ENCODE measurements at places on chromosomes 1 and 21.

DNA sequence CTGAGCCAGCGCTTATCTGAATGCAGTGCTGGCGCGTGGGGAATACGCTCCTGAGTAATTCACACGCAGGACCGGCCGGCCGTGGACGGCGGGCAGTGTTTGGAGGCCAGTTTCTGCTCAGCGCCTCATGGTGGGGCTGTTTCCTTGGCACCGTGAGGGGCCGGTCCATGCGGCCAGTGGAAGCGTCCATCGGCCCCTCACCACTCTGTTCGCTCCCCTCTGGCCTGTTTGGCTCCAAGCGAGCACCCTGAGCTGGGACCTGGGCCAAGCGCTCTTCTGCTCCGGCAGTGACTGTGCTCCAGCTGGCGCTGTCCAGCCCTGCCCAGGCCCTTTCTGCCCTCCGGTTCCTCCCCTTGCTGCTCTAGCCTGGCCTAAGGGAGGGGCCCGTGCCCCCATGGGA lies 16.3 kb upstream of the PLCH2 start:
- DNase-seq, result peak; percentile 66

GRCh38 chr1:1080122-1080757 lies 6.1 kb upstream of the RNF223 start:
- DNase-seq, result peak; percentile 15

- DNase-seq, result no peak
These were observed 93.3 kb upstream of the ATP1A1 start for GRCh38 chr1:116279715-116280114.

DNA sequence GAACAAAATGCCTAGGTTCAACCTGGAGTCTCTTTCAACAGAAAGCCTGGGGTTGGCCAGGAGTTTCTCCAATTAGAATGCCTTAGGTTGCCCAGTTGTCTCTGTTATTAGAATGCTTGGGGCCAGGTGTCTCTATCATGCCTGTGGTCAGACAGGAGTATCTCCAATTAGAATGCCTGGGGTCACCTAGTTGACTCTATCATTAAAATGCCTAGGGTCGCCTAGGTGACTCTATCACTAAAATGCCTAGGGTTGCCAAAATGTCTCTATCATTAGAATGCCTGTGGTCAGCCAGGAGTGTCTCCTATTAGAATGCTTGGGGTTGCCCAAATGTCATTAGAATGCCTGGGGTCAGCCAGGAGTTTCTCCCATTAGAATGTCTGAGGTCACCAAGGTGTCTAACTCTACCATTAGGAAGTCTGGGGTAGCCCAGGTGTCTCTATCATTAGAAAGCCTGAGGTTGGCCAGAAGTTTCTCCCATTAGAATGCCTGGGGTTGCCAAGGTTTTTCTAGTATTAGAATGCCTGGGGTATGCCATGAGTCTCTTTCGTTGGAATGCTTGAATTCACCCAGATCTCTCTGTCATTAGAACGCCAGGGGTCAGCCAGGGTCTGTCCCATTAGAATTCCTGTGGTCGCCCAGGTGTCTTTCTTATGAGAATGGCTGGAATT lies 57.9 kb downstream of the RNF187 start:
- no peak for DNase-seq

GRCh38 chr1:227915564-227916553 lies 31.9 kb downstream of the WNT9A start:
- no peak for DNase-seq

DNA sequence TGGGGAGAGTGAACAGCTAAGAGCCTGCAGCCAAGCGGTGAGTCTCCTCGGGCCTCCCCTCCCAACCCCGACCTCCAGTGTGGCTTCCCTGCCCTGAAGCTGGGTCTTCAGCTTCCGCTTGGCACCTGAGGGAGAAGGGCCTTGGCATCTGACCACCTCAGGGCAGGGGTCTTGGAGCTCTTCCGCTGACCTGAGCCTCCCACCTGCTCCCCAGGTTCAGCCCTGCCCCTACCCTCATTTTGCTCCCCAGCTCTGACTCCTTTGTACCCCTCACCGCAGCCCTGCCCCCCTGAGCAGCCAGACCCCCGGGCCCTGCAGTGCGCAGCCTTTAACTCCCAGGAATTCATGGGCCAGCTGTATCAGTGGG lies 4.9 kb downstream of the ADAMTSL4 start:
- no peak for DNase-seq

DNA sequence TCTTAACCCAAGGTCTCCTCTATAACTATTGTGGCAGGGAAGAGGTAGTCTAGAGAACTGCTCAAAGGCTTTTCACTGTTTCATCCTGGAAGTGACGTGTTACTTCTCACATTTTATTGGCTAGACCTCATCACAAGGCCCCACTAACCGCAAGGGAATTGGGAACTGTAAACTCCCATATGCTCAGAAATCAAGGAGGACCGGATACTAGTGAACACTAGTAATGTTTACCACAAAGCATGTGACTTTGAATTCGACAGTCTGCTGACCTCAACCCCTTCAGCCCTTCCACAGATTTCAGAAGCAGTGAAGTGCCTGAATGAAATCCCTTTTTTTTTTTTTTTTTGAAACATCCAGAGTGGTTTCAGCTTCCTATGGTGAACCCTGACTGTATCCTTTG lies 3.4 kb upstream of the EEIG2 start:
- DNase-seq, result no peak

- no peak for DNase-seq
These were observed 219.0 kb upstream of the POU3F1 start for GRCh38 chr1:38265293-38266196.

DNA sequence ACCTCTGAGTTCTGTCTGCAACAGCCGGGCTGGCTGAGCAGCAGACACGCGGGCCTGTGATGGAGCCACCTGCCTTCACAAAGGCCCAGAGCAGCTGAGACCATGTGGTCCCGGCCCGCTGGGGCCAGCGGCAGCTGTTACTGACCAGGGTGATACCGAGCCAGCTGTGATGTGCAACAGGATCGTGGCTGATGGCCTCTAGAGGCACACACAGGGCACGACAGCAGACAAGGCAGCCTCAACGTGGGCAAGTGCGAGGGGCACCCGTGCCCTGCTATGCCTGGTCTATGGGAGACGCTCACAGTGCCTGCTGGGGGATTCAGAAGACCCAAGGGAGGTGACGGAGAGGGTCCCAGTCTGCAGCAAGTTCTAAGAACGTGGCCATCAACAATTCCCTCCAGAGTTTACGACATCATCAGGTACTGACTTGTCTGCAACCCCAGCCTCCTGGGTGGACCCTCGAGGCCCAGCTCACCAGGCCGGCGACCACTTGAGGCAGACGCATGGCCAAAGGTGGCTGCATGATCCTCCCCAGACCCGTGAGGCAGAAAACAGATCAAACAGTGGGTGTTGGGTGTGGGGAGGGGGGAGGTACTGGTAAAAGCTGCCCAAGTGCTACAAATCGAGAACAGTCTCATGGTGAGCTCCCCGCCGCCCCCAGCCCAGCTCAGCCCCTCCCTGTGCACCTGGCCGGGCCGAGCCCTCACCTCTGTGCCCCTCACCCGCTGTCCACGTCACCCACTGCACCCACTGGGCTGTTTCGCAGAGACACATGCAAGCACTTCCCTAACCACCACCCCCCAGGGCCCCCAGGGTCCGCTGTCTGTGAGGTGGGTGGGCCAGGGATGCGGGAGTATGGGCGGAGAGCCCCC lies 6.0 kb downstream of the POFUT2 start:
- DNase-seq, result peak; percentile 50

GRCh38 chr21:38968887-38969543 lies 163.3 kb downstream of the ETS2 start:
- DNase-seq, result no peak

DNA sequence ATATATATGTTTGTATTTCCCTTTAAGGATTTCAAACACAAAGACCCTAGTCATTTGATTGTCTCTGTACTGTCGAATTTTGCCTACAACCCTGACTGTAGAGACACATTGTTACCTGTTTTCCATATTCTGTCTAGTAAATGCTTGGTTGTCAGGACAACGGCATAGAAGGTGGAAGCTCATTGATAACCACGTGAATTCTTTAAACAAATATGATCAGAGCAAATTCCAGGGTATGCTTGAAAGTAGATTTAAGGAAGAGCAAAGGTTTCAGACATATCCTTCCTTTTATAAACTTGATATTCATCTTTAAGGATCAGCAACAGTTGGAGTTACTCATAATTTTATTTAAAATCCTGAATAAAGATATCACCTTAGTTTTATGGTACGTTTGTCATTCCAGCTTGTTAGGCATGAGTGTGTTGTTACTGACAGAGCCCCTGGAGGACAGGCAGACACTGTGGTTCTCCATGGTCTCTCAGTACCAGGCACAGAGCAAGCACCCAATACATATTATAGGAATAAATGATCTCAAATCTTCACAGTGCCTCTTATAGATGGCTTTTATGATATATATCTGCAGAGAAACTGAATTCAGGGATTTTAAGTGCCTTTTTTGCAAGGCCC lies 203.2 kb downstream of the FGGY start:
- DNase-seq, result no peak

DNA sequence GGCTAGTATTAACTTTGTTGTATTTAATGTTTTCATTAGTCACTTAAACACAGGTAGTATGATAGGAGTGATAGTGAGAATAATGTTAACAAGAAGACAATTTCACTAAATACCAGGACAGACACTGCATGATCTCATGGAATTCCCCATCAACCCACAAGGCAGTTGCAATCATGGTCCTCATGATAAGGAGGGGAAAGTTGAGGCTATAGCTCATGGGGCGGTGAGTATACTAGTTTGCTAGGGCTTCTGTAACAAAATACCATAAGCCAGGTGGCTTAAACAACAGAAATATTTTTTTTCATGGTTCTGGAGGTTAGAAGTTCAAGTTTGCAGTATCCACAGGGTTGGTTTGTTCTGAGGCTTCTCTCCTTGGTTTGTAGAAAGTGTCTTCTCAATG lies 115.8 kb downstream of the DSCAM start:
- DNase-seq, result no peak

DNA sequence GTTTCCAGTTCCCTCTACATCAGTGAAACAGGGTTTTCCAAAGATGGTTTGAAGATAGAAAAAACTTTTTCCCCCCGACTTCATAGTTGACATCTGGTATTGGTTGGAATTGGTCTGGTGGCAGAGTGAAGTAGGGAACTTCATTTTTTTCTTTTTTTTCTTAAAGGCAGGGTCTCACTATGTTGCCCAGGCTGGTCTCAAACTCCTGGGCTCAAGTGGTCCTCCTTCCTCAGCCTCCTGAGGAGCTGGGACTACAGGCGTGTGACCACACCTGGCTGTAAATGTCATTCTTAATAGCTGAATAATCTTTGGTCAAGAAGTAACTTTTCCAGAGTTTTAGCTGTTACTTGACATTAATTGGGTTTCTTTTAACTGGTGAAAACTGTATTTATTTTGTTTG lies 21.7 kb downstream of the ZBTB37 start:
- no peak for DNase-seq

GRCh38 chr1:205690122-205690756 lies 9.9 kb upstream of the SLC45A3 start:
- DNase-seq, result no peak

DNA sequence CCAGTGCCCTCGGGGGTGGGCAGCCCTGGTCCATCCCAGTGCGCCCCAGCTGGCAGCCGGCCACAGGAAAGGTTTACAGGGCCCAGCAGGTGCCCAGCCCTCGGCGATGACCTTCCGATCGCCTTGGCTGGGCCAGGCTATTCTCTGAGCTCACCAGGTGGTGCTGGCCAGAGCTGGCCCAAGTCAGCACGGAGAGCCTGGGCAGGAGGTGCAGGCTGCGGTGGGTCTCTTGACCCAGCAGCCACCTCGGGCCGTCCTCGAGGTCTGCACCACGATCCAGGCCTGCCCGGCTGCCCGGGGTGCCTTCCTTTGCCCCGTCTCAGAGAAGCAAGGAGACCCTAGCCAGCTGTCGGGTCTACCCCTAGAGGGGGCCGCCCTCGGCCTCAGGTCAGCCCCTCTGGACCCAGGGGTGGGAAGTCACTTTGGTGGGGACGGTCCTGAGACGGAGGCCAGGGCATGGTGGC lies 370 bp downstream of the PERM1 start:
- DNase-seq, result no peak

DNA sequence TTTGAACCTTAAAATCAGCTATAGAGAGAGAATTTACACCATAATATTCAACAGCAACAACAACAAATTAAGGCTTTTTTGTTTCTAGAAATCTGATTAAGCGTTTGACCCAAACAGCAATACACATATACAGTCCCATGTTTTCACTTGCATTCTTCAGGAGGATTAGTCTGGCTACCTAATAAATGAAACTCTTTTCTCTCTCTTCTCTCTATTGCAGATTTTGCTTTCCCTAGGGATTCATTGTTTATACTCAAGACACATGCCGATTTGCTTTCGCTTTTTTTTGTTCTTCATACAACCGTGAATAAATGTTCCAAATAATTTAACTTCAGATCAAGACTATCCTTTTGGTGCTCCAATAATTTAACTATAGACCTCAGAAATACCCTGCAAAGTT lies 162.4 kb upstream of the PTBP2 start:
- no peak for DNase-seq

DNA sequence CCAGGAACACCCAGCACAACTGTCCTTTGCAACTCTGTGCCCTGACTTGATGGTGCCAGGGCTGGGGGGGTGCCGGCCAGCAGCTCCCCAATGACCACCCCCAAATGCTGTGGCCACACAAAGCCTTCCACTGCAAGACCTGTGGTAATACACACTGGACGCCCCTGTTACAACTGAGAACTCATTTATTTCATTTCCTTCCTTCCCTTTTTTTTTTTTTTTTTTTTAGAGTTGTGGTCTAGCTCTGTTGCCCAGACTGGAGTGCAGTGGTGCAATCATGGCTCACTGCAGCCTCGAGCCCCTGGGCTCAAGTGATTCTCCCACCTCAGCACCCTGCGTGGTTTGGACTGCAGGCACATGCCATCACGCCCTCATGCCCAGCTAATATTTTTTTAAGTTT lies 25.2 kb downstream of the TP73 start:
- no peak for DNase-seq

DNA sequence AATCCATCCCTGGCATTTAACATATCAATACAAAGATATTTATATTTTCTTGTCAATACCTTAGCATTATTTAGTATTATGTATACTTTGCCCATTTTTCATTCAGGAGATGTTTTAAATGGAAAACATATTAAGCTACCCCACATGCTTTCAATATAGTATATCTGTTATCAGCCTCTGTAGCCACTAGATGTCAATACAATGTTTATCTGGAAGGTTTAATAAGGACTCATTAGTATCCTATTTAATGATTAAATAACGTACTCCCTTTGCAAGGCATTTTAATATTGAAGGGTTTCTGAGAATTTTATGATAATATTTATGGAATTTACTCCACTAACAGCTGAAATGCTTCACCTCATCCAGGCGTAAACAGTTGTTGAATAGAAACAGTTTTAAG lies 329.5 kb upstream of the ADGRL2 start:
- no peak for DNase-seq

GRCh38 chr1:41629571-41629970 lies 145.1 kb upstream of the EDN2 start:
- DNase-seq, result no peak

DNA sequence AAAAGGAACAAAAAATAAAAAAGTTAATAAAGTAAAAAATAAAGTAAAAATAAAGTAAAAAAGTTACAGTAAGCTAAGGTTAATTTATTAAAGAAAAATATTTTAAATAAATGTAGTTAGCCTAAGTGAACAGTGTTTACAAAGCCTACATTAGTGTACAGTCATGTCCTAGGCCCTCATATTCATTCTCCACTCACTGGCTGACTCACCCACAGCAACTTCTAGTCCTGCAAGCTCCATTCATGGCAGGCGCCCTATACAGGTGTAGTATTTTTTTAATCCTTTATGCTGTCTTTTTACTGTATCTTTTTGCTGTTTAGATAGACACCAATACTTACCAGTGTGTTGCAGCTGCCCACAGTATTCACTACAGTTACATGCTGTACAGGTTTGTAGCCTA lies 12.4 kb downstream of the ADAR start:
- no peak for DNase-seq

All from C1 segment of cervical spinal cord (tissue), 14 donors.